ENCODE measurements at places on chromosomes 6 and 20.
A peak's percentile ranks its signal among the peaks of the same experiment; 100 is the strongest.

- no peak for DNase-seq
These were observed 704.2 kb upstream of the CITED2 start for GRCh38 chr6:140078561-140079125.

- DNase-seq = peak; percentile 54
These were observed 37.1 kb downstream of the SUN5 start for GRCh38 chr20:32966881-32967781.

- DNase-seq = no peak
These were observed 14.7 kb upstream of the CHD6 start for GRCh38 chr20:41632896-41633295.

DNA sequence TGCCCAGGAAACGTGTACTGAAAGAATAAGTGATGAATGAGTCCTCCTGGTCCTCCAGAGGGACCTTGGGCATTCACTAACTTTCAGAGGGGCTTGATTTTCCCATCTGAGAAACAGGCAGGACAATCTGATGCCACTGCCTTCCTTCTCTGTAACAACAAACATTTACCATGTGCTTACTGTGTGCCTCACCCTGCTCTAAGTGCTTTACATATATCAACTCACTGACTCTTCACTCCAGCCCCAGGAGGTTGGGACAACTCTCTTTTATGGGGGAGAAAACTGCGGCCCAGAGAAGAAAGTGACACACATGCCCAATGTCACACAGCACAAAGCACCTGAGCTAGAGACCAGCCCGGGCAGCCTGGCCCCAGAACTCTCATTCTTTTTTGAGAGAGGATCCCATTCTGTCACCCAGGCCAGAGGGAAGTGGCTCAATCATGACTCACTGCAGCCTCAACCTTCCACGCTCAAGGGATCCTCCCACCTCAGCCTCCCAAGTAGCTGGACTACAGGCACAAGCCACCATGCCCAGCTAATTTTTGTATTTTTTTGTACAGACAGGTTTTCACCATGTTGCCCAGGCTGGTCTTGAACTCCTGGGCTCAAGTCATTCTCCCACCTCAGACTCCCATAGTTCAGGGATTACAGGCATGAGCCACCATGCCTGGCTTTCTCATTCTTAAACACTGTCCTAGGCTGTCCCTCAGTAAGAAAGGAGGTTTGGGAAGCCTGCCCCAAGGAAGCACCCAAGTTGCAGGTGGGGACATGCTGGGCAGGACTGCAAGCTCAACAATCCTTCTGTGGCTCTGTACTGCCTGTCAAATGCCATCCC, 38.0 kb downstream of the NOL4L start:
- no peak for DNase-seq

DNA sequence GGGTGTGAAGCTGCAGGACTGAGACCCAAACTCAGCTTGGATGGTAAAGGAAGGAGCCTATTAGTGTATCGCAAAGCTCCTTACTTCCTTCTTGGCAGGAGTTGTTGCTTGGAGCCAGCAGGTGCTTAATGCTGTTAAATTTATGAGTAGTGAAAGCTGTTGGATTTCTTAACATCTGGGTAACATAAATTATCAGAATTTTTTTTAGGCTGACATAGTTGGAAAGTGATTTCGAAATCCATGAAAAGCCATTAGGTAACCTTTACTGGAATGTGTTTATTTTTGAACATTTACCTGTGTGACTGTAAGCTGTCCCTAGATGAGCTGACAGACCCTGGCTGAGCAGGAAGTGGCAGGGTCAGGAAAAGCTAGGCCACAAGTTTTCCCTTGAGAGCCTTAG, 470.4 kb upstream of the SLC35B3 start:
- DNase-seq = no peak

All from activated T-cell treated with anti-CD3 and anti-CD28 coated beads, Interleukin-2, amount 50 U/mL, for 1 hour (primary cell).